NCI-H524 treated with DMSO at 0.1 percent for 48 hours (cell line): ENCODE measurements at places on chromosomes 12 and 14.

DNA sequence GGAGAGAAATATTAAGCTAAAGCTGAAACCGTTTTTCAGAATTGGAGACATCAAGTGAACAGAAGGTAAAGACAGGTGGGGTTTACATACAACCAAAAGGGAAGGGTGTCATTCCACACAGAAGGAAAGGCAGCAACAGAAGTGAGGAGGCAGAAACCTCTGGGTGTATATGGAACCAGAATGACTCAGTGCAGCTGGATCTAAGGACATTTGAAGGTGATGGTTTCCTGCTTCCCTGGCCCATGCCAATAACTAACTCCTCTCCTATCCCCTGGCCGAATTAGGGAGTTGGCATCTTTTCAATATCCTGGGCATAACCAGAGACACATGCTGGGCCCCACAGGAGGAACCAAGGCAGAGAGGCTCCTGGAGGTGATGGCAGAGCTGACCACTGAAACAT is 8.4 kb downstream of the NCKAP5L start:
- no peak for DNase-seq

DNA sequence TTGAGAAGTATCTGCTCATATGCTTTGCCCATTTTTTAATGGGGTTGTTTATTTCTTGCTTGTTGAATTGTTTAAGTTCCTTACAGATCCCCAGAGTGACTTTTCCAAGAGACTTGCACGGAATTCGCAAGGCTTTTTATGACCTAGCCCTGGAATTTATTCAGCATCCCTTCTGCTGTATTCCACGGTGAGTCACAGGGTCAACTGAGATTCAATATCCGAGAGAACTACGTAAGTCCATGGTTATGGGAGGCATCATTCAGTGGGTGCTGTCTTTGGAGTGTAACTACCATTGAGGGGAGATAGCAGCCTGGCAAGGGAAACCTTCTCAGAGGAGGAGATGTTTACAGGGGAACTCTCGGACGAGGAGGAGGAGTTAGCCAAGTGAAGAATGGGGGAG is 20.9 kb upstream of the GPRC5A start:
- no peak for DNase-seq

DNA sequence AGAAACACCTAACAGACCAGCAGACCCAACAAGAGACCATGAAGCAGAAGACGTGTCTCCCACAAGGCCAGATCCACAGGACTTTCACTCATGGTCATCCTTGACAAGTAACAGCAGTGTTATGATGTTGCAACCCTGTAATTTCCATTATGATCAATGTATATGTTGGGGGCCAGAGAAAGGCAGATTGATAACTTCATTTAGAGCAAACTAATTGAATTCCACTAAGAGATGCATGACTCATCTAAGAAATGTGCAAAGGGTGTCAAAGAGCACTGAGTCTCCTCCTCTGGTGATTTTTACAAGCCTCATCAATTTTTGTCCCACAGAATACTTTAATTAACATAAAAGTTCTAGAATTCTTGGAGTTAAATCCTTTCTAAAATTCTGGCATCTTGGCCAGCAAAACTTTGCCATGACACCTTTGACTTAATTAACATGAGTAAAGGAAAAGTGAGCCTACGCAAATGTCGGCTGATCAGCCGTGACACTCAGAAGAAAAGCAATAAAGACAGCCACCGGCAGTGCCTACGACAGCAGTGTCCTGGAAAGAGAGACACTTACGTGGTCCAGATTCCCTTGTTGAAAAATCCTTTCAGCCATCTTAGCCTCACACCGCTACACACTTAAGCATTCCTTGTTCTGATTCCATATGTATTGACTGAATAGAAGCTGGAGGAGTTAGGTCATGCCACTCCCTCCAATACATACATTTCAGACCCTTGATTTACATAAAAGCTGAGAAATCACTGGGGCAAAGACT is 370.2 kb upstream of the CCDC196 start:
- DNase-seq, result no peak

DNA sequence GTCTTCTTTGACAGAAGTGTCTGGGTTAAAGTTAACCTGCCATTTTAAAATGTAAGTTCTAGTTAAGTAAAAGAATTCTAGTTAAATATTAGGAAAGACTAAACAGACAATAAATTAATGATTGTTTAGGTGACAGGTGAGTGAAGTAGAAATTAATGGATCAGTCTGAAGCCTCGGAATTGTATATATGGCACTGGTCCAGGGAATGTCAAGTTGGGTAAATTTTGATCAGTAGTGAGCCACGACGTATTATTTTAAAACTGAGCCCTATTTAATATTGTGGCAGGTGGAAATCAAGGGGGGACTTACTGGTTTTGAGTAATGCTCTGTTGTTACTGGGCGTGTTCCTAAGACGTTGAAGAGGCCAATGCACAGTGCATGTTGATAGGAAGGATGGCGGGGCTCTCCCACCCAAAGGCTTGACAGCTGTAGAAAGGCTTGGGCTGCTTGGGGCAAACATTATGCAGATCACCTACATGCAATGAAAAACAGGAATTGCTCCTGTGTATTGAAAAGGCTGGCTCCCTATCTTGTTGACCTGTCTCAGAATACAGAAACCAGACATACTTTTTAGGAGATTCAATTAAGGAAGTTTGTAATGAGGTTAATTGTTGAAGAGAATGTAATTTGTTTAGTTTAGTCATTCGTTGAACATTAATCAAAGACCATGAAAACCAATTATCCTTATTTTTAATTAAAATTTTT is 5.9 kb upstream of the PPFIBP1 start:
- no peak for DNase-seq

DNA sequence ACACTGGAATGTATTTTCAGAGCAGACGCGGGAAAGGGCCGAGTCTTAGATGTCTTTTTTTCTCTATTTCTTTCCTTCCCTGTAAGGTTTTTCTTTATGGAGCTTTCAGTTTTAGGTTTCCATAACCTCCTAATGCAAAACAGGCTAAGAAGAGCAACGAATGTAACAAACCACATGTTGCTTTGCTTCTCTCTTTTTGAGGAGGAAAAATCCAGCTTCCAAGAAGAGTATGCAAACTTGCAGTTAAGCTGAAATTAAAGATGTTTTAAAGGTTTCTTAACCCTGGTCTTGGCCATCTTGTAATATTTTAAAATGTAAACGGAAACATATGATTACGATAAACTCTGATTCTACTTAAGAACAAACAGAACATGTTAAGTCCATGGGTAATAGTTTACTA is 86.9 kb downstream of the PRICKLE1 start:
- DNase-seq, result no peak

DNA sequence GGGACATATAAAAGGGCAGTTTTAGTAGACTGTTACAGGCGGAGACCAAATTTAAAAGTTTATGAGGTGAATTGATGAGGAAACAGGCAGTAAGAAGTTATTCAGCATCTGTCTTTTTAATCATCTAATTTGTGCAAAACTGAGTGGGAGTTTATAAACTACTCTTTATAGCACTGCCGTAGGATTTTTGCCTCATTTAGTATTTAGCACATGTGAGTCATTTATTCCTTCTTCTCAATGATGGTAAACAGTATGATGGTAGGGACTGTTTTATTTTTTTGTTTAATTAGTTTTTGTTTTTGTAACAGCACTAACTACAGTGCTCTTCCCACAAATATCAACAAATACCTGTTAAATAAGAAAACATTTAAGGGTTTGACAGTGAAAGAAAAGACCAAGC is 20.6 kb downstream of the TOGARAM1 start:
- no peak for DNase-seq

DNA sequence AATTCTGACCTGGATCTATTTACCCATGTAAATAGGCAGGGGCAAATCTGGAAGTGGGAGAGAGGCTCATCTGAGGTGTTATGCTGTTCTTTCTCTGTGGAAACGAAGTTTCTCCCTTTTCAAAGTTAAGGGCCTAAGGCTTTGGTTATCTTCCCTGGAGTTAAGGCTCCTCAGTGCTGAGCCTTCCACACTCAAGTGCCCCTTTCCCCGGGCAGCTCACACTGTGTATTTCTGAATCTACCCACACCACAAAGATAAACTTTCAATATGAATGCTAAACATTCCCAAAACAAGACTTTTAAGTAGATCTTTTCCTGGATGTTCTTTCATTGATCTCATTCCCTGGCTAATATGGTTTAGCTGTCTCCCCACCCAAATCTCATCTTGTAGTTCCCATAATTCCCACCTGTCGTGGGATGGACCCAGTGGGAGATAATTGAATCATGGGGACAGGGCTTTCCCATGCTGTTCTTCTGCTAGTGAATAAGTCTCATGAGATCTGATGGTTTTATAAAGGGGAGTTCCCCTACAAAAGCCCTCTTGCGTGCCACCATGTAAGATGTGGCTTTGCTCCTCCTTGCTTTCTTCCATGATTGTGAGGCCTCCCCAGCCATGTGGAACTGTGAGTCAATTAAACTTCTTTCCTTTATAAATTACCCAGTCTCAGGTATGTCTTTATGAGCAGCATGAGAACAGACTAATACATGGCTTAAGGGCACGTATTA is 251.1 kb downstream of the NAV3 start:
- no peak for DNase-seq

GRCh38 chr12:77734214-77734883 is 96.3 kb upstream of the NAV3 start:
- no peak for DNase-seq

DNA sequence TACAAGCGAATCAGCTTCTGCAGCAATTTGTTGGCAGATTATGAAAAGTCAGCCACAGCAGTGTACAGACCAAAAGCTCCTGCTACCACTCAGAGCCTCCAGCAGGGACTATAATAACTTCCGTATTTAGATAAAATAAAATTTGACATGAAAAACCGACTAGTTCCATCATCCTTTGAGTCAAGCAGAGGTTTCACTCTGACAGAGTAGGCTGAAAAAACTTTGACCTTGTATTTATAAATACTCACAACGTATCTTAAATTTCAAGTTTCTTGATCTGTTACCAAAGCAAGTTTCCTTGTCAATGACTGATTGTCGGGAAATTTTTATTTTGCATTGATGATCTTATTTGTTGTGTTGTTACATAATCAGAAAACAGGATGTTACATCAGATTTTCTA is 283.4 kb downstream of the DAD1 start:
- no peak for DNase-seq

GRCh38 chr12:89655841-89656240 is 52.8 kb downstream of the ATP2B1 start:
- no peak for DNase-seq

- no peak for DNase-seq
These were observed at the start of gene CD27 for GRCh38 chr12:6444704-6445688. Gene CD27 (plus strand): TSS chr12:6444955. CDS start chr12:6445096, 141 bp downstream.
